ENCODE measurements at places on chromosomes 11 and 22.

GRCh38 chr11:69825037-69825834 is 6.0 kb upstream of the FGF3 start:
- no peak for DNase-seq

GRCh38 chr11:58796333-58796732 is 48.2 kb downstream of the GLYATL2 start:
- DNase-seq, result no peak

- no peak for DNase-seq
Observed at GRCh38 chr11:75809111-75809510, 5.9 kb upstream of the UVRAG start.

DNA sequence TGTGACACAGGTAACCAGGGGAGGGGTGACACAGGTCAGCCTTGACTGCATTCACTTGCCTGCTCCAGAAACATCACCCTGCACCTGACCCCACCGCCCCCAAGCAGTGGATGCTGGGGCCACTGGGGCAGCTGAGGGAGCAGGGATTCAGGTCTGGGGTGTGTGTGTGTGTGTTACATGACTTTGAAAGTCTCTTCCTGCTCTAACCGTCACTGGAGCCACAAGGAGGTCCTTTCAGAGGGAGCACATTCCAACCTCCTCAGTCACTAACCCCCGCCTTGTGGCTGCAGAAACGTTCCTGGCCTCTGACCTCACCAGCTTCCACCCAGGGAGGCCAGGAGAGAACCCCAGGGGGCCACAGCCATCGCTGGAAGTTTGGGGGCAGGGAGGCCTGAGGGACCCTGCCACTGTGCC is 2.9 kb upstream of the FOSL1 start:
- no peak for DNase-seq

GRCh38 chr11:115927823-115928329 is 423.7 kb upstream of the CADM1 start:
- DNase-seq, result no peak

- DNase-seq, result no peak
Observed at GRCh38 chr11:63023222-63023814, 7.7 kb upstream of the SLC22A8 start.

- DNase-seq, result no peak
Observed at GRCh38 chr22:45516163-45516562, 13.5 kb downstream of the FBLN1 start.

DNA sequence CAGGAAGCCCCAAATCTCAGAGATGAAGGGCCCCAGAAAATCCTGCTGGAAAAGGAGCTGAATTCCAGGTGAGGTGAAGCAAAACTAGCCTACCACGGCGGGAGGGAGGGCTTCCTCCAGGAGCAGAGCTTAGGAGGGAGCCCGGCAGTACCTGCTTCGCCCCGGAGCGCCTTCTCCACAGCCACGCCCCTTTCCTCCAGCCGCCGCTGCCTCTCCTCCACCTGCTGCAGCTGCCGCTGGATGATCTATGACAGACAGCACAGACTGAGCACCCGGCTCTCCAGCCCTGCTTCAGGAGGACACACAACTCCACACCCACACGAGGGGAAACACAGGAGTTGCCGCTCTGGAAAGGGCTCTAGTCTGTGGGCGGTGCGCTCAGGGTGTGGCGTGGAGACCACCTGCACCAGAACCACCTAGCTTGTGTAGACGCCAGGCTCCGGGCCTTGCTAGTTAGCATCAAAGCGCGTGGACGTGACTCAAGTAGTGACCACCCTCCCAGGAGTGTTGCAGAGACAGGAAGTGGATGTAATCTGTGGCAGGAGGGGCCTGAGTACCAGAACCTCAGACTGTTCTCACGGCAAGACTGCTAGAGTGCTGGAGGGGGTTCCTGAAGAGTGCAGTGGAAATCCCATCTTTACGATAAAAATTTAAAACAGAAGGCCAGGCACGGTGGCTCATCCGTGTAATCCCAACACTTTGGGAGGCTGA is 34.6 kb upstream of the BID start:
- DNase-seq, result no peak

DNA sequence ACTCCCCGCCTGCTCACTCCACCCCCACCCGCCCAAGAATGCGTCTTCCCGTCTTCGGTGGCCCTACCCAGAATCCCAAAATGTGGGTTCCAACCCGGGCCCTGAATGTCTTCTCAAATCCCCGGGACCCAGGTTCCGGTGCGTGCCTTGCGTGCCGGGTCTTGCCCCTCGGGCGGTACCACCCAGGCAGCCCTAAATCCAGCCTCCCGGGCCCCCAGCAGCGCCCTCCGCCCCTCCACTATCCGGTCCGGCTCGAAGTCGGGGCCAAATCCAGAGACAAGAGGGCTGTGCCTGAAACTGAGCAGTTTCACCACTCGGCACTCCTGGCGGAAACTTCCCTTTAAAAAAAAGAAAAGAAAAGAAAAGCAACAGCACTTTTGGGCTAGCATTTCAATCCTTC is 16.3 kb upstream of the CCT8L2 start:
- DNase-seq, result no peak

- no peak for DNase-seq
Observed at GRCh38 chr11:87038235-87038977, 672 bp downstream of the TMEM135 start.

DNA sequence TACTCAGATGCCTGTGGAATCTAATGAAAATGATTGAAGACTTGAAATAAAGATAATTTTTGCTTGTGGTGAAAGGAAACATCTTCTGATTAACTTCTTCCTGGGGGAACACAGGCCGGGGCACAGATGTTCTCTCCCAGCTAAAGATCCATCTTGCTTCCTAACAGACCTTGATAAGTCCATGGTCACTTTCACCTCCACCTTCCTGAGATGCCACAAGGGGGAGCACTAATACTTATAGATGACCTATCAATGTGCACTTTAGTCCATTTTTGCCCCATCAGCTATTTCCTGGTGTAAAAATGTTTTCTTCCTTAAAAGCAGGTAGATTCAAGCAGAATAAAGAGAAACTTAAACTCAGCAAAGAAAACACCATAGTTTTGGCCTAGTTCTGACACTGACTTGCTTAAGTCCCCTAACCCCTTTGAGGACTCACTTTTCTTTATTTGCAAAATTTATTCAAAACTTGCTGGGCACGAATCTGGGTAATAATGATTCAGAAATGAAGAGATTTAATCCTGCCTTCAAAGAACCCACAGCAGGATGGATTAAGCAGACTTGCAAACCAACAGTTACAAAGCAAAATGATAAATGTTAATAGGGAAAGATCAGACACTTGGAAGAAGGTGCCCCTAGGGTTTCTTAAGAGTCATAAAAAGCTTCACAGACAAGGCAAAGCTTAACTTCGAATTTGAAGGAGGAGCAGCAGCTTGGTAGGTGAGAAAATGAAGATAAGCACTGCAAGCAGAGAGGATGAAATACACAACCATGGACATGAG is 158.7 kb downstream of the RAB38 start:
- no peak for DNase-seq

GRCh38 chr11:65377036-65377435 is 5.4 kb downstream of the SLC25A45 start:
- no peak for DNase-seq

DNA sequence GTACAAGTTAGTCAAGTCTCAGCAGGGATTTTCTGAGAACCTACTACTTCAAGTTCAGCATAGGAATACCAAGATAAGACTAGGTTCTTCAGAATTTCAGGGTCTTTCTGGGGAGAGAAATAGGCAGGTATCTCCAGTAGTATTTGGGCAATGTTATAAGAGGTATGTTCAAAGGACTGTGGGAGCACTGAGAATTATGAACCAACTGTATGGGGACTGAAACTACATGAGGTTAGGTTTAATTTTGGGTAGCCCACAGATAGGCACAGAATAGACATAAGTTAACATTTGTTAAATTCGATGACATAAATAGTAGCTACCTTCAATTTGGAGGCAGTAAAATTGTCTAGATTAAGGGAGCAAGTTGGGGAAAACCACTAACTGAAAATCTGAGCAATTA is 9.2 kb upstream of the GAB2 start:
- DNase-seq, result no peak
